ENCODE measurements at places on chromosomes 12 and 14.

- H3K36me3 ChIP-seq = no peaks in the 10 kb centered on the region
- H3K27me3 ChIP-seq = peaks cover 11% of the 10 kb centered on the region
- DNase-seq = no peak
- no peaks in the 10 kb centered on the region for H3K4me1 ChIP-seq
- no peak overlapping the region for H3K27ac ChIP-seq
These were observed 124.8 kb downstream of the HMGA2 start for GRCh38 chr12:65949009-65949623.

DNA sequence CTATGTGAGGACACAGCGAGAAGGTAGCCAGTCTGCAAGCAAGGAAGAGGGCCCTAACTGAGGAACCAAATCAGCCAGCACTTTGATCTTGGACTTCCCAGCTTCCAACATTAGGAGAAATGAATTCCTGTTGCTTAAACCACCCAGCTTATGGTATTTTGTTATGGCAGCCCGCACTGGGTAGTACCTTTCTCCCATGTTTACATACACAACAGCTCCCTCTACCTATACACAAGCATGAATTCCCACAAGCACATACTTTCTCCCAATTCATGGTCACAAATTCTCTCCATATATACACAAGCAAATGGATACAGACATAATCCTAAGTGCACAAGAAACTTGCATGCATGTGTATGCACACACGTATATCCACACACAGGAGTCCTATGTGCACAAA is 7.4 kb downstream of the ITGB7 start:
- DNase-seq = no peak
- no peaks in the 10 kb centered on the region for H3K36me3 ChIP-seq
- peaks cover 4% of the 10 kb centered on the region for H3K4me1 ChIP-seq
- no peak overlapping the region for H3K4me3 ChIP-seq
- no peak overlapping the region for H3K27ac ChIP-seq
- no peaks in the 10 kb centered on the region for H3K27me3 ChIP-seq

GRCh38 chr12:1481906-1482305 is 112.5 kb downstream of the FBXL14 start:
- H3K4me1 ChIP-seq = no peaks in the 10 kb centered on the region
- DNase-seq = no peak
- H3K36me3 ChIP-seq = no peaks in the 10 kb centered on the region
- H3K4me3 ChIP-seq = no peak overlapping the region

- no peak overlapping the region for H3K27ac ChIP-seq
- H3K27me3 ChIP-seq = no peaks in the 10 kb centered on the region
- DNase-seq = no peak
- no peaks in the 10 kb centered on the region for H3K36me3 ChIP-seq
These were observed 98.2 kb downstream of the SRGAP1 start for GRCh38 chr12:63942464-63943241.

DNA sequence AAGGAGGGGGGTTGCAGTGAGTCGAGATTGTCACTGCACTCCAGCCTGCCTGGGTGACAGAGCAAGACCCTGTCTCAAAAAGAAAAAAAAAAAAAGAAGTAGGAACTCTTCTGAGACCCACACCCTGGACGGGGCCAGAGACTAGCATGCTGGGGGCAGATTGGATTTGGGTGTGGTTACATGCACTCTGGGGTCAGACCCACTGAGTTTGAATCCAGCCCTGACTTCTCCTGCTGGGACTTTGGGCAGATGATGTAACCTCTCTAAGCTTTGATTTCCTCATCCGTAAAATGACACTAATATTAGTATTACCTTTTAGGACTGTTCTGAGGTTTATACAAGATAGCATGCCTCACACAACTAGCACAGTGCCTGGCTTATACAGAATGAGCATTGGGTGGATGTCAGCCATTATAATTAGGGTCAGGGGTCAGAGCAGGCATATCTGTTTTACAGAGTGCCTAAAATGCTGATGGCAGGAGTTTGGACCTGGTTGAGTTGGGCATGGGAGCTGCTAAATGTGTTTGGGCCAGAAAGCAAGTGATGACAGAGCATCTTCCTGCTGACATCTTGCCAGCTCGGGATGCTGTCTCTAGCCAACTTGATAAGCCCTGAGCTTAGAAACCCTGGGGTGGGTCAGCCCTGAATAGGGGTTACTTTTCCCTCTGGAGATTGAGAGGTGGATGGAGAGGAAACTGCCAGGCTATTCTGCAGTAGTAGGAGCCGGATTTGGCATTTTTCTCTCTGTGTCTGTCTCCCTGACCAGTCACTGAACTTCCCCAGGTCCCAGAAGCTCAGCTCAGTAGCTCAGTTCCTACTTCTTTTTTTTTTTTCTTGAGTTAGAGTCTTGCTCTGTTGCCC is 15.5 kb downstream of the TPCN1 start:
- H3K4me3 ChIP-seq = no peak overlapping the region
- peak; percentile 74 for DNase-seq
- H3K27ac ChIP-seq = peak overlapping the region; percentile 62
- H3K36me3 ChIP-seq = no peaks in the 10 kb centered on the region
- H3K27me3 ChIP-seq = no peaks in the 10 kb centered on the region
- H3K4me1 ChIP-seq = peaks cover 49% of the 10 kb centered on the region

DNA sequence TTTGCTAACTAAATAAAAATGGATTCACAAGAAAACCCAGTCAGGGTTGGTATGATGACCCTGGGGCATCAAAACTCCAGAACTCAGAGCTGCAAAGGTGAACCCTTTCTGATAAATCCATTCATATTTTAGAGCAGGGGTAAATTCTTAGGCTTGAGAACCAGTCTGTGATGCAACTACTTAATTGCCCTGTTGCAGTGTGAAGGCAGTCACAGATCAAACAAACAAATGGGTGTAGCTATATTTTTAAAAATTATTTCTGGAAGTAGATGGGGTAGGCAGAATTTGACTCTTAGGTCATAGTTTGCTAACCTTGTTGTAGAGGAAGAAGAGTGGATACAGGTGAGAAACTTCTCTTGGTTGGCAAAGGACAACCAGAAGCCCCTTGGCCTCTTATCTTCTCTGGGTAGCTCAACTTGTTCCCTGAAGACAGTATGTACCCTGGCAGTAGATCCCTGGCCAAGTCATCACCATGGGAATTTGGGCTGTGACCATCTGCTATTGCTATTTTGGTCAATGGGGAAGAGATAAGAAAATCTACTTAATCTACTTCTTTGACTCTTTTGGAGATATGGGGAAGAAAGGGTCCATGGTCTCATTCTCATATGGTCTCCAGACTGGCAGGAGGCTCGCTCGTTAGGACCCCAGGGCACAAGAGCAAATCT is 216.1 kb downstream of the PPM1H start:
- peaks cover 4% of the 10 kb centered on the region for H3K4me1 ChIP-seq
- no peaks in the 10 kb centered on the region for H3K27me3 ChIP-seq
- no peak for DNase-seq

DNA sequence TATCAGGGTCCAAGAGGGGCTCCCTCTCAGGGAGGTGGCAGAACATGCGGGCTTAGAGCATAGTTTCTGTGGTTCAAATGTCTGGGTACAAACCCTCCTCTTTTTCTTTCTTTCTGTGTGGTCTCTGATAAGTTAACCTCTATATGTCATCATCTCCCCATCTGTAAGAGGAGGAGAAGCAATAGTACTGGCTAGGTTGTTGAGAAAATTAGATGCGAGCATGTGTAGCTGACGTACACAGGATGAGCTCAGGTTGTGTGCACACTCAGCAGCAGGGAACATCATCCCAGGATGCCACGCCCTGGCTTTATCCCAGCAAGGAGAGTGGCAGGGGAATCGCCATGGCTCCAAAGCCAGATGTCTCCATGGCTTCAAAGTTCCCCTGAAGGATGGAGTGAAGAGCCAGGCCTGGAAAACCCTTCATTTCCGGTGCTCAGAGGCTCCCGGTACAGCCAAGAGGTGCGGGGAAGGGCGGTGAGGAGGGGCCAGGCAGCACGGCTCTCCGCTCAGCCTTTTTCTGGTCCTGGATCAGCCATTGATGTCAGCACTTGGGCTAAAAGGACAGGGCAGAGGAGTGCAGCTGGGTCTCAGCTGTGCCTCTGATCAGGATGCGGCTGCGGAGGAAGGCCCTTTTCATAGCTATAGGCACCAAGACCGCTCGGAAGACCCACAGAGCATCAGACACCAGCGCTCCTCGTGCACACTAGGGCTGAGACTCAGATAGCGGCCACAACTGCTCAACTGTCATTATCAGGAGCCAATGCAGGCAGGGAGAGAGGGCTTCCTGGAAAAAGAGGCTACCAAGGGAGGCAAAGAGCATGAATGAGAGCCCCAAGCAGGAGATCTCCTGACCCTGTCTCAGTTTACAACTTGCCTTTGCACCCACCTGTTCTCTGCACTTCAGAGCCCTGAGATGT is 41.5 kb downstream of the ARL6IP4 start:
- no peaks in the 10 kb centered on the region for H3K36me3 ChIP-seq
- H3K27ac ChIP-seq = no peak overlapping the region
- H3K4me1 ChIP-seq = no peaks in the 10 kb centered on the region
- no peak overlapping the region for H3K4me3 ChIP-seq
- no peak for DNase-seq
- no peaks in the 10 kb centered on the region for H3K27me3 ChIP-seq

DNA sequence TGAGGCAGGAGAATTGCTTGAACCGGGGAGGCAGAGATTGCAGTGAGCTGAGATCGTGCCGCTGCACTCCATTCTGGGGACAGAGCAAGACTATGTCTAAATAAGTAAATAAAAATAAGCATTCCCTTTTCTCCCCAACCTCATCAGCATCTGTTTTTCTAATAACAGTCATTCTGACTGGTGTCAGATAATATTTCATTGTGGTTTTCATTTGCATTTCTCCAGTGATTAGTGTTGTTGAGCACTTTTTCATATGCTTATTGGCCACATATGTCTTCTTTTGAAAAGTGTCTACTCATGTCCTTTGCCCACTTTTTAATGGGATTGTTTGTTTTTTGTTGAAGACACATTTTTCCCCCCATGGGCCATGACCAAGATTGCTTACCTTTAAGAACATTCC is 243.2 kb downstream of the ADAMTS20 start:
- H3K4me3 ChIP-seq = no peak overlapping the region
- DNase-seq = no peak
- H3K36me3 ChIP-seq = no peaks in the 10 kb centered on the region
- H3K27me3 ChIP-seq = no peaks in the 10 kb centered on the region
- H3K27ac ChIP-seq = no peak overlapping the region
- no peaks in the 10 kb centered on the region for H3K4me1 ChIP-seq

- no peaks in the 10 kb centered on the region for H3K4me1 ChIP-seq
- H3K27ac ChIP-seq = no peak overlapping the region
- H3K27me3 ChIP-seq = no peaks in the 10 kb centered on the region
- H3K36me3 ChIP-seq = no peaks in the 10 kb centered on the region
- H3K4me3 ChIP-seq = no peak overlapping the region
- DNase-seq = no peak
These were observed 202.5 kb downstream of the VRK1 start for GRCh38 chr14:96999654-97000155.

DNA sequence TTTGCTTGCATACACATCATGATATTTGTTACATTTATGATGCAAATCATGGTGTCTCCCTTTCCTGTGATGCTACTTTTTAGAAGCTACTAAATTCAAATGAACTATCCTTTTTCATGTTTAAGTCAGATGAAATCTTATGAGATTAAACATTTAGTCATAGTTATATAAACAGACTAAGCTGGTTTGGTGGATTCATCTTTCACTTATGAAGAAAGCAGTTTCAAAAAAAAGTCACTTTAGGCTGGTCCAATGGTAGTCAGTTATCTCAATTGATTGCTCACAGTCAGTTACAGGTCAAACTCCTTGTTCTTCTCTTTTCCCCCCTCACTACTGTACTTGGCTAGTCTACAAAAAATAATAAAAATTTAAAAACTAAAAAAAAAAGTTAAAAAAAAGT is 19.7 kb downstream of the SYCP3 start:
- peaks cover 23% of the 10 kb centered on the region for H3K4me1 ChIP-seq
- DNase-seq = no peak
- peaks cover 8% of the 10 kb centered on the region for H3K36me3 ChIP-seq
- no peak overlapping the region for H3K27ac ChIP-seq
- H3K4me3 ChIP-seq = no peak overlapping the region
- no peaks in the 10 kb centered on the region for H3K27me3 ChIP-seq

Measured in adrenal gland (tissue), 19 donors.